ENCODE measurements at places on chromosomes 12 and 14.

DNA sequence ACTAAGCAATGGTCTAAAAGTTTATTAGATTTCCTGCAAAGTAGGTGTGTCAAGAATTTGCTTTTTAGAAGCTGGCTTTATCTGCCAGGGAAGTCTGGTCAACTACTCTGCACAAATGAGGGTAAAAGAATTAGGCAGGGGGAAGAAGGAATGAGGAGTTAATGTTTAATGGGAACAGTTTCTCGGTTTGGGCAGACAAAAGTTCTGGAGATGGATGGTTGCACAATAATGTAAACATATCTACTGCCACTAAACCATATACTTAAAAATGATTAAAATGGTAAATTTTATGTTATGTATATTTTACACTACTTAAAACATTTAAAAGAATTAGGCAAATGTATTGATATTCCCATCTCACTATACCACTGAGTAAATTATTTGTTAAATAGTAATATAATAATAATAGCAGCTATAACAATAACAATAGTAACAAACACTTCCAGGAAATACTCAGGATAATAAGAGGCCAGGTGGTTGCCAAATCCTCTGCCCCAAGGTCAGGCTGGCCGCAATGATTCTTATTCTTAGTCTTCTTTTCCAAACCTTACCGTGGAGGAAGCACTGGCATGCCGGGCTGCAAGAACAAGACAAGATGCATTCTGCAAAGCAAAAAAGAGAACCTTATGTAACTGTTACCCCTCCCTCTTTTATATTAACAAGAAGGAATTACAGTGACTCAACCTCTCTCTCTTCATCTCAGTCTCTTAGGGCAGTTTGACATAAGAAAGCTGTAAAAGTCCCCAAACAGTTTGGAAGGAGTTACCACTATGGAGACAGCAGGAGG, 13.9 kb downstream of the CS start:
- DNase-seq = no peak

DNA sequence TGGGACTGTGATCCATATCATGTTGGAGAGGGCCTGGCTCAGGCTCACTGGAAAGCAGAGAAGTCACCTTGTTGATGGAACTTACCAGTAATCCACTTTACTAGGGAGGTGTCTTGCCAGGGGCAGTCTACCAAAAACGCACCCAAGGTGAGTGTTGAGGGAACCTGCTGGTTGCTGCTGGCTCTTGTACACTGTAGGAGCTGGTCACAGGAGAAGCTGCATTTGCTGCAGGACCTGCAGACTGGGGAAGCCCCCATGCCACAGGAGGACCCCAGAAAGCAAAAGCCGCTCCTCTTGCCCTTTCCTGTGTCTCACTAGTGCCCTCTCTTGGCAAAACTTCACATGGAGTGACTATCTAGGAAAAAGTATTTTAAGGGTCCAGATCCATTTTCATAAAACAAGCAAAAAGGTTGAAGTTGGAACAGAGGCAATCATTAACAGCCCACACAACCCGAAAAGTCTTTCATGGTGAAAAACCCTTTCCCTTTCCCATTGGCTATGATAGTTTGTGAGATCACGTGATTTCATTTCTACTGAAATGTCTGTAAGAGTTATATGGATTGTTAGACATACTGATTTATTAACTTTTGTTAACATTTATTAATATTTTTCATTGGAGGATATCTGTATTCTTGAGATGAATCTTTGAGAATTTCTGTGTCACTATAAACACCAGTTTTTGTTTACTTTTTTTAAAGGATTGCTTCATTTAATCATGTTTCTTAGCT, 59.2 kb downstream of the RASSF8 start:
- no peak for DNase-seq

- peak; percentile 49 for DNase-seq
These were observed 86.5 kb upstream of the CEP83 start for GRCh38 chr12:94545935-94546771.

GRCh38 chr14:26841326-26841725, 243.5 kb upstream of the NOVA1 start:
- no peak for DNase-seq

GRCh38 chr12:46177025-46177424, 91.8 kb downstream of the SLC38A1 start:
- DNase-seq = no peak

GRCh38 chr12:34342048-34342447, 319.8 kb downstream of the ALG10 start:
- no peak for DNase-seq

DNA sequence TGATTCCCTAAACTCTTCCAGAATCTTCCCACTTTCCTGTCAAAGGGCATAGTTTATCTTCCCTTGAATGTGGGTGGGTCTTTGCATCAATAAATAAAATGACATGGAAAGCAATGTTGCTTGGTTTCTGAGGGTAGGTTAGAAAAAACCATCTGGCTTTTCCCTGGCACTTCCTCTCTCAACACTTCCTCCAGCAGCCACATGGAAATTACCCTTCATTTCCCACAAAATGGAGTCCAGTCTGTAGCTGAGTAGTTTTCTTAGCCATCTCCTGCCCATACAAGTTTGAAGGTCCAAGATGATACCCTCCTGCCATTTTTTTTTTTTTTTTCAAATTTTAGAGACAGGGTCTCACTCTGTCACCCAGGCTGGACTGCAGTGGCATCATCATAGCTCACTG, 11.1 kb upstream of the NDUFA12 start:
- no peak for DNase-seq

DNA sequence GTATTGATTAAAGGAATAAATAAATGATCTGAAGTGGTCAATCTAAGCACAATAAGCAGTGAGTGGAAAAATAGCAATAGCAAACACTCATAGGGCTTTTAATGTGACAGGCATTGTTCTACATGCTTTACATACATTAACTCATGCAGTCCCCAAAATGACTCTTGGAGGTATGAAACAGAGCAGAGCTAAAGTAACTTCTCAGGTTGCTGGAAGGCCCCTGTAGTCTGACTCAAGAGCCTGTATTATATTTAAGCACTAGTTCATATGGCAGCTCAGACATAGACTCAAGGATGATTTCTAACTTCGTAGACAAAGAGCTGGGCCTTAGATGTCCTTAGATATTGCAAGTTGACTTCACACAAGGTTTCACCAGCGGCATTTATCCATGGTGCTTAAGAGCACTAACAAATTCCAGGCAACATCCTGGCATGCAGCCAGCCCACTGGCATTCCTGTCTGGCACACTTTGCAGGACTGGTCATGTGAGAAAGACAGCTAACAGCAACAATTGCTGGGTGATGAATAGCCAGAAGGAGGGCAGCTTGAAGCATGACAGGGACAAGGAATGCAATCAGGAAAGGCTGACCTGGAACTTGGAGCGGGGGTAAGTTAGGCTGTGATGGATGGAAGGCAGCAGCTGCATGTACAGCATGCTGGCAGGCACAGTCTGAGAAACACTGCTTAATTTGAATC, 22.9 kb upstream of the KTN1 start:
- no peak for DNase-seq

DNA sequence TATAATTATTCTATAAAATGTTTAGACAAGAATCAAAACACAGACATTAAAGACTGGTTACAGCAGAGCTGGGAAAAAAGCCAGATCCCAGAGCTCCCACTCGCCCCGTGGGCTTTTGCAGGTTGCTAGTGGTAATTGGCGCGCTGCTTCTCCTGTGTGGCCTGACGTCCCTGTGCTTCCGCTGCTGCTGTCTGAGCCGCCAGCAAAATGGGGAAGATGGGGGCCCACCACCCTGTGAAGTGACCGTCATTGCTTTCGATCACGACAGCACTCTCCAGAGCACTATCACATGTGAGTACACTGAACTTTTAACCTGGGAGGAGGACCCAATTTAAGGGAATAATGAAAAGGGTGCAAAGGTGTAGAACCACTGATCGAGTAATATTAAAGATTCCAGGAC, 7.5 kb downstream of the TMEM52B start:
- peak; percentile 5 for DNase-seq

- DNase-seq = no peak
These were observed 55.8 kb upstream of the CHGA start for GRCh38 chr14:92866901-92867865.

GRCh38 chr12:74537126-74537706, 419 bp upstream of the ATXN7L3B start:
- no peak for DNase-seq

- DNase-seq = no peak
These were observed 675.5 kb upstream of the MGAT4C start for GRCh38 chr12:86931714-86932113.

DNA sequence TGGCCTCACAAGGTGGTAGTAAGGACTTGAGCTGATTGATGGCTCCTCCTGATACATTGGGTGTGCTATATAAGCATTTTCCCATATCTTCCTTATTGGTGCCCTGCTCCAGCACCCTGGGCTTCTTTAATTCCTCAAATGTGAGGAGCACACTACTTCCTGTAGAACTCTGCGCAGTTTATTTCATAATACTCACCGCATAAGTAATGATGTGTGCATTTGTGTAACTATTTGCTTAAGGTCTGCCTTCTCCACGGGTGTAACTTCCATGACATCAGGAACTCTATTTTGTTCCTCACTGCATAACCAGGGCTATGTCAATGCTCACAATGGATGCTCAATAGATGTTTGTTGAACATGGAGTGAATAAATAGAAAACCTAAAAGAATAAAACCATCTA, 392.2 kb downstream of the SEC23A start:
- DNase-seq = no peak

- no peak for DNase-seq
These were observed 101.6 kb upstream of the PLEKHG7 start for GRCh38 chr12:92601176-92601575.

DNA sequence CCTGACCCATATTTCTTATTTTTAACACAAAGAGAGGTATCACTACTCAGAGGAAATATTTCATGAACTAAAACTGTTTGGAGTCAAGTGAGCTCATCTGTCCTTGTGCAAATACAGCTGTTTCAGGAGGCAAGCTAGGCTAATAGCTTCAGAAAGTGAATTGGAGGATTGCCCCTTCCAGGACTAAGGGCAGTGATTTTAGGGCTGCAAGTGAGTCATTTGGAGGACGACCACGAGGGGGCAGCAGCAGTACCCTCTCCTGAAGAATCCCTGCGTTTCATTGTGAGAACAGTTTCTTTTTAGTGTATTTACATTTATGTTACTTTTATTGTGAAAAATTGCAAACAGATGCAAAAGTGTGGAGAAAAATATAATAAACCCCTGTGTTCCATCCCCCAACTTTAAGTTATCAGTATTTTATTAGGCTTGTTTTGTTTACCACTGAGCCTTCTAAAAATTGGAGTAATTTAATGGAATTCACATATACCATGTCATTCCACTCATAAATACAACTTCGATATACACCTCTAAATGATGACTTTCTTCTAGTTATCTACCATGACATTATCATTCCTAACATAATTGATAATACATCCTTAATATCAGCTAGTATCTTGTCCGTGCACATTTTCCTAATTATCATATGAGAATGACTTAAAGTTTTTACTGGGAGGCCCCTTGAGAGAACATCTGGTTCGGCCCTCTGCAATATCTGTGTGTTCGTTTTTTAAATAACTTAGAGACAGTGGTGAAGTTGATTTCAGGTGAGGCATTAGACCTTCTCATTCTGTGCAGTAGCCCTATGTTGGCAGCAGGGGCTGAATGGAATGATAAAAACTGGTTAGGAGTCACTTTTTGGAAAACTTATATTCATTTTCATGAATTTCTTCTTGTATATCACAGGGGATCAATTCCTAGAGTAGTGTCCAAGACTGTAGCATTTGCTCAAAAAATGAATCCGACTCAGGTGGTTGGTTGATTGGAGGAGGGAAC, 13.7 kb downstream of the FOXJ2 start:
- DNase-seq = peak; percentile 20

DNA sequence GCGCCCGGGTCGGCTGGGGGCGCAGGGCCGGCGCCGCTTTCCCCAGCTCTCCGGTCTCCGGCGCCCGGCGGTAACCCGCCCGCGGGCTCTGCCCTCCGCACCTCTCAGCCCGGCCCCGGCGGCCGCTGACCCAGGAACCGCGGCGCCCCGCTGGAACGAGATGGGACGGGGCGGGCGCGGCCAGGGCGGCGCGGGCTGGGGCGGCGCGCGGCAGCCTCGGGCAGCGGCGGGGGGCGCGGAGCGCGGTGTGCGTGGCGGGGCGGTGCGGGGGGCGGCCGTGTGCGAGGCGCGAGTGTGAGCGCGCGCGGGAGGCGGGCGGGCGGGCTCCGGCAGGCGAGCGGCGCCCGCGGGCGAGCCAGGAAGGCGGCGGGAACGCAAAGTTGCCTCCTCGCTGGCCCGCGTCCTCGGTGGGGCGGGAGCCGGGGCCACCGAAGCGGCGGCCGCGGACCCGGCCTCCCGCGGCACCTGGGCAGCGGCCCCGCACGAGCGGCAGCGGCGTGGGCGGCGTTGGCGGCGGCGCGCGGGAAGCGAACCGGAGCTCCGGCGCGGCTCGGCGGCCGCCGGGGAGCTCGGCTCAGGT, 671 bp upstream of the DIO3 start:
- DNase-seq = no peak

DNA sequence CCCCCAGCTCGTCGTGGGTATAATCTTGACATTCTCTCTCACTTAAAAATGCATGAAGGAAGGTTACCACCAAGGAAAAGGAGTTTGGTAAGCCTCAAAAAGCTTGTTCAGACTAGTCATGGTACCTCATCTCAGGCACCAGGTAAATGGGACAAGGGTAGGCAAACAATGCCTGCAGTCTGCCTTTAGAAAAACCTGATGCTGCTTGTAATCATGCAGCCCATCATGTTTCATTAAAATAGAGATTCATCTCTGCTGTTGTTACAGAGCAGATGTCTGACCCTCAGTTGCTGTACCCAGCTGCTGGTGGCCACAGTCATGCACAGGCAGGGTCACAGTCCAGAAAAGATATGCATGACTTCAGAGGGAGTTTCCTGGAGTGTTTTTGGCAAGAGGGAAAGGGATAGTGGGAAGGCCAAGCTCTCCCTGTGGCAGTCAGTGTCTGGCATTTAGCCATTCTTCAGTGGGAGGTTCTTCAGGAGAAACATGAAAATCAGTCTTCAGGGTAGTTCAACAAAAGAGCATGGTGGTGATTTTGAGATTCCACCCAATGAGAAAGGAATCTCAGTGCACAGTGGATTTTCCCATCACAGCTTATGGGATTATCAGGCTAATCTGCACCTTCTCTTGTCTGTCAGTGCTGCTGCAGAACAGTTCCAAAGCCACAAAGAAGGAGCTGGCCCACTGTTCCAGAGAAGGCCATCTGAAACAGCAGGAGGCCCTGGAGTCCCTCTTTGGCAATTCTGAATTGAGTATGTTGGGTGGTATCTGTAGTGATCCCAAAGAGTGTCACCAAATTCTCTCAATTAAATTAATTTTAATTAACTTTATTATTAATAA, 202.7 kb upstream of the FRMD6 start:
- DNase-seq = no peak

DNA sequence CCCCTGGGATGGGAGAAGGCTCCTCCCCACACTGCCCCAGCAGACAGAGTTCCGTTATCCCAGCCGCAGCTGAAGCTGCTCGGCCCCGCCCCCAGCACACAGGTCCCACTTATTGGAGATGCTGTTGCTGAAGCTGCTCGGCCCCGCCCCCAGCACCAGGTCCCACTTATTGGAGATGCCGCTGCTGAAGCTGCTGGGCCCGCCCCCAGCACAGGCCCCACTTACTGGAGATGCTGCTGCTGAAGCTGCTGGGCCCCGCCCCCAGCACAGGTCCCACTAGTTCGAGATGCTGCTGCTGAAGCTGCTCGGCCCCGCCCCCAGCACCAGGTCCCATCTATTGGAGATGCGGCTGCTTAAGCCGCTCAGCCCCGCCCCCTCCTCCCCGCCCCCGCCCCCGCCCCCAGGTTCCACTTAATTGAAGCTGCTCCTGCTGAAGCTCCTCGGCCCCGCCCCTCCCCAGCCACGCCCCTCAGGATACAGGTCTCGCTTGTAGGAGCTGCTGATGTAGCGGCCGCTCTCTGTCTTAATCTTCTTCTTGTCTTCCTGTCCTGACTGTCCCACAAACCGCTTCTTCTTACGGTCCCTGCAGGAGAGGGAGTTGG, 12.0 kb downstream of the CFAP73 start:
- peak; percentile 42 for DNase-seq
